Nucleus accumbens (tissue), 56 donors: ENCODE measurements at places on chromosomes 2 and 18.
A peak's percentile ranks its signal among the peaks of the same experiment; 100 is the strongest.

- no peak for DNase-seq
These were observed 767.7 kb downstream of the TSN start for GRCh38 chr2:122523143-122523542.

GRCh38 chr2:152525277-152525838 is 190.4 kb downstream of the FMNL2 start:
- DNase-seq: peak; percentile 32

- no peak for DNase-seq
These were observed 114.1 kb downstream of the BCL11A start for GRCh38 chr2:60439219-60439974.

DNA sequence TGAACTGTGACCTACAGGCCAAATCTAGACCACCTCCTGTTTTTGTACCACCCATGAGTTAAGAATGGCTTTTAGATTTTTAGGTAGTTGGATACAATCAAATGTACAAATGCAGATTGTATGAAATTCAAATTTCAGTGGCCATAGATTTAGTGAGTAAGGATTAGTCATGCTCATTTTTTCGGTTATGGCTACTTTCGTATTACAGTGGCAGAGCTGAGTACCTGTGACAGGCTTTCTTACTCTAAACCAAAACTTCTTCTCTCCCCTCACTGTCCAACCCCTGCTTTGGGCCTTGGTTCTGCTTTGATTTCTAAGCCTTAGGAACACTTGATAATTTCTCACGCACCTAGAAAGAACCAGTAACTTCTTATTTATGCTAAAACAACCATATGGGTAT is 82.1 kb downstream of the CDC42EP3 start:
- DNase-seq: no peak

GRCh38 chr2:132477962-132478361 is 61.4 kb downstream of the GPR39 start:
- no peak for DNase-seq

- DNase-seq: no peak
These were observed 32.5 kb downstream of the SLC1A4 start for GRCh38 chr2:65021709-65022108.

GRCh38 chr2:162566666-162567065 is 222.7 kb downstream of the GCA start:
- no peak for DNase-seq

GRCh38 chr2:102735416-102736109 is 26.3 kb upstream of the TMEM182 start:
- no peak for DNase-seq

DNA sequence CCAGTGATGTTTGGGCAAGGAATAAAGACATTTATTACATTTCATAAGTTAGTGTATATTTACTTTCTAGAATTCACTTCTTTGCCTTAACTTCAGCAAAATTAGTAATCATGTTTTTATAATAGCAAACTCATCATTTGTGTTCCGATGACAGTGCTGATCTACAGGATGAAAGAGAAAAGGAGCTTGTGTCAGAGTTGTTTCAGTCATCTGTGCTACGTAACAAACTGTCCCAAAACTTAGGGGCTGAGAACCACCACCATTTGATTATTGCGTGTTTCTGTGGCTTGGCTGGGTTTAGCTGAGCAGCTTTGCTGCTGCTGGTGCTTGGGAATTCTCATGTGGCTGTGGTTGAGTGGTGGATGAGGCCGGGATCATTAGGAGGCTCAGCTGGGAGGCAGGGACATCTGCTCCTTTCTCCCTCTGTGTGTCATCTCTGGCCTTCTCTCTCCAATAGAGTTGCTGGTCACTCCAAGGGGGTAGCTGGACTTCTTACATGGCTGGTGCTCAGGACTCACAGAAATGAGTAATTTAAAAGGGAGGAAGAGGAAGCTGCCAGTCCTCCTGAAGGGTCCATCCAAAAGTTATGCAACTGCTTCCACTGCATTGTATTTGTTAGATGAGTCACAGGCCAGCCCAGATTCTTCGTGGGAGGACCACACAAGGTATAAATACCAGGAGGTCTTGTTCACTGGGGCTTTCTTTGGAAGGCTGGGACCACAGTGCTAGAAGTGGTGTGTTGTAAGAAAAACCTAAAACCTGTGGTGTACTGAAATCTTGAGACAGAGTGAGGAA is 43.4 kb upstream of the HAAO start:
- DNase-seq: no peak

GRCh38 chr2:121754851-121755236 is 607 bp upstream of the TSN start:
- no peak for DNase-seq

GRCh38 chr2:60070736-60071489 is 482.5 kb downstream of the BCL11A start:
- no peak for DNase-seq

GRCh38 chr18:42137693-42138375 is 182.8 kb downstream of the PIK3C3 start:
- no peak for DNase-seq

DNA sequence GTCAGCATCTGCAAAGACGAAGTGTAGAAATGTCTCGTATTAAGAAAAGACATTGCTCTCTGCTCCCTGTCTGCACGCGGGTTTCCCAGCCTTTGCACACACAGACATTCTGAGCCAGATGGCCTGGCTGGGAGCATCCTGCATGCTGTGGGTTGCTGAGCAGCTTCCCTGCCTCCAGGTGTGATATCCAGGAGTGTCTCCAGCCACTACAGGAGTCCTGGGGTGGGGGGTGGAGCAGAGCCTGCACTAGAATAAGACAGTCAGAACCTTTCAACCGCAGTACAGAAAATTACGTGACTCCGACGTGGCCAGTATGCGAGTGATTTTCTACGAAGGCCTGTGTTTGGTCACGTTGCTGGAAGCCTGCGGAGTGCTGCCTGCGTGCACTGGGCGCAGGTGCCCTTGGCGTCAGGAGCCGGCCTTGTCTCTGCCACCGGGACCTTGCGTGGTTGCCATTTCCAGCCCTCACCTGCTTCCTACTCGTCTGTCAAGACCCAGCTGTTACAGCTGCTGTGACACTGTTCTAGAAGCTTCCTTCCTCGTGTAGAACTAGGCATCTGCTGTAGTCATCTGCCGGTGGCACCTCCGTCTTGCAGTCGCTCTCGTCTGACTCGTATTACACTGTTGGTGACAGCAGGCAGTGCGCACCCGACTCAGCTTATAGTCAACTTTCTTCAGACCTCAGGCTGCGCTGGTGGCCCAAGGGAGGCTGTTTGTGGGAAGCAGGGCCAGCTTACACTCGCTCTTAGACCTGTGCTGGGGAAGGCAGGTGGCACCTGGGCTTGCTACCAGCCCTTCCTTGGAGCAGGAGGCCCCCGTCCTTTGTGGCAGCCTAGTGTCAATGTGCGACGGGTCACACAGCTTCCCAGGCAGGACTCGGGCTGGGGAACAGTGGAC is 11.2 kb downstream of the CTDP1 start:
- no peak for DNase-seq

- no peak for DNase-seq
These were observed 7.9 kb upstream of the NR4A2 start for GRCh38 chr2:156340377-156340776.

GRCh38 chr2:1060372-1060771 is 109.7 kb downstream of the SNTG2 start:
- no peak for DNase-seq

DNA sequence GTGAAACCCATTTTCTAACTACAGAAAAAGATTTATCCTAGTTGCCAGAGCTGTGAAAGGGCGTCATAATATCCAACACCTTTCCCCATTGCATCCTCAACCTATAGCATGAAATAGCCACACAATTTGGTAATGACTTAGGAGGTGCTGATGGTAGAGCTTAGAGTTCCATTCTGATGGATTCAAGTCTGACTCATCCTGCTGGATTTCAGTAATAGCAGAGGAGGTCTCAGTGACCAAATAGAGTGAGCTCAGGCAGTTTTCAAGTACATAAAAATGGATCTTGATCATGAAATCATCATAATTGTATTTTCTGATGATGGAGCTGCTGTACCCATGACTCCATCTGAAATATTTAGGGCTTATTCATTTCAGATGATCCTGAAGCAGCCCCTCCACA is 270.7 kb upstream of the KLHL29 start:
- DNase-seq: no peak

DNA sequence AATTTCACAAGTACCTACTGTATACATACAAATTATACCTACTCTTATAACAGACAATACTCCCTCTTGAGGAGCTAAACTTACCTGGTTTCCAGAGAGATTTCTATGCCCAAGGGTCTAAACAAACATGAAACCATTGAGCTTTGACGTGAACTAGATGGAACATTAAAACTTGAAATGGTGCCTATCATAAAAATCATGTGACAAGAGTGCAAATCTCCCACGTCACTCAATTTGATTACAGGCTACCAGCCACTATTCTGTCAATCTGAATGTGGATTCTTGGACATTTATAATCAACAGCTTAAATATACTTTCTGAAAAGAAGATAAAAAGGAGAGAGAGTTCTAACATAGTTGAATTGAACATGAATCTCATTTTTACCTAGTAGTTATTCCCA is 297.1 kb upstream of the SESTD1 start:
- DNase-seq: no peak

DNA sequence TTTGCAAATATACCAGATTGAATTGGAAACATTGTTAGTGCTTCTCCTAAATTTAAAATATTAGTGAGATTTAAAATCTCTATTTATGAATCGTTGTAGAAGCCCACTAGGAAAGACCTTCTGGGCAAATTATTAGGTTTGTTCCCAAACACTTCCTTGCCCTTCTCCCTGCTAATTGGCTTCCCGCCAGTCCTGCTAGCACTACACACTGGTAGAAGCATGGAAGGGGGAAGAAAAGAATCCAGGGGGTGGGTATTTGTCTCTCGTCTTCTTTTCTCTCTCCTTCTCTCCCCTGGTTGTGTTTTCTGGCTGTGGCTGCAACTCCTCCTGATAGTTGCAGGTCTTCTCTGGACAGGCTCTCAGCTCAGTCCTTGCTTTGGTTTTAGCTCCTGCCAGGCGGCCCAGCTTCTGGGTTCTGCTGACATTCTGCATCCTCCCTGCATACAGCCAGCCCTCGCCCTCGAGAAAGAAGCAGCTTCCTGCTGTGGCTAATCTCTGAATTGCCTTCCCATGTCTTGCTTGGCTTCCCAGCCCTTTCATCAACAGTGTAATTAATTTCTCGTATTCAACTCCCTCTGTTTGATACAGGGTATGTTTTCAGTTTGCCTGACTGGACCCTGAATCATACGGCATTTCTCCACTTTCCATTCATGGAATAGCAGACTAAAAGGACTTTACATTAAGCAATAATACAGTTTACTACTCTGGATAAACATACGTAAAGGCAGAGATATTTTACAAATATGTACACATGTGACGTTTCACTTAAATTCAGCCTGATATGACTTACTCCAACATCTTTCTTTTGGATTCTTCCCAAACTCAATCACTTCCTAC is 6.9 kb upstream of the PARD3B start:
- no peak for DNase-seq

DNA sequence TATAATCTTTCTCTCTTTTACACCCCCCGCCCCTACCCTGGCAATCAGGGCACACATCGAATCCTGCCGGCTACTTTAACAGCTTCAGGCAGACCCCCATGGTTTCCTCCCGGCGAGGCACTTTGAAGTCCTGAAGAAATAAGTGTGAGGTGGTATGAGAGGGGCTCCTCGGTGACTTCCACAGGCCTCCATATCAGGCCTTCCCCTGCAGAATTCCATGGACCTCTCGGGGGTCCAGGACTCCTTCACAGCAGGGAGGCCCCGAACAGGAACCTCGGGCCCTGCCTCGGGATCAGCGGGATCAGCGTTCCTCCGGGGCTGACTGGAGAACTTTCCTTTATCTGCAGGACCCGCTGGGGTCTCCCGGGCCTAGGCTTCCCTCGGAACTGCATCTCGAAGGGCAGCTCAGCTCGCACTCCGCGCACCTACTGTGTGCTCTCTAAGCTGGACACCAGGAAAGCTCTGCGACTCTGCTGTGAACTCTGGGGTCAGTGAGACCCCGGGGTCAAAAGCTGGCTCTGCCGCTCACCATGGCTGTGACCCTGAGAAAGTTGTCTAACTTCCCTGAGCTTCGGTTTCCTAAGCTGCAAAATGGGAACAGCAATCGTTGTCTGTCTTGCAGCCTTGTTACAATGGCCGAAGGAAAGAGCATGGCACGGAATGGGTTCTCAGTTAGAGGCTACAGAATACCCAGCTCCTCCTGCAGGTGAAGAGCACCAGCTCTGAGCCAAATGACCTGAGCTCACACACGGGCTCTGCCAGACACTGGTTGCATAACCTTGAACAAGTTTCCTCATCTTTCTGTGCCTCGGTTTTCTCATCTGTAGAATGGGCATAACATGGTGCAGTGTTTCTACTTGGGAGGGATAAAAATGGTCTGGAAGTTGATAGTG is 97.4 kb upstream of the ID2 start:
- DNase-seq: no peak

DNA sequence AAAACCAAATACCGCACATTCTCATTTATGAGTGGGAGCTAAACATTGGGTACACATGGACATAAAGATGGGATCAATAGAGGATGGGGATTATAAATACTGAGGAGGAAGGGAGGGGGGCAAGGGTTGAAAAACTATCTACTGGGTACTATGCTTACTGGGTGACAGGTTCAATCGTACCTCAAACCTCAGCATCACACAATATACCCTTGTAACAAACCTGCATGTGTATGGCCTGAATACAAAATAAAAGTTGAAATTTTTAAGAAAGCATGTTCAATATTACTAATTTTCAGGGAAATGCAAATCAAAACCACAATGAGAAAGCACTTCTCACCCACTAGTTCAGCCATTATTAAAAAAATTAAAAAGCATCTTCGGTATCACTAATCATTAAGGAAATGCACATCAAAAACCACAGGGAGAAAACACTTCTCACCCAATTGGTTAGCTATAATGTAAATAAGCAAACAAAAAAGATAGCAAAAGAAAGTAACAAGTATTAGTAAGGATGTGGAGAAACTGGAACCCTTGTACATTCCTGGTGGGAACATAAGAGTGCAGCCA is 99.3 kb upstream of the STON1 start:
- DNase-seq: no peak

DNA sequence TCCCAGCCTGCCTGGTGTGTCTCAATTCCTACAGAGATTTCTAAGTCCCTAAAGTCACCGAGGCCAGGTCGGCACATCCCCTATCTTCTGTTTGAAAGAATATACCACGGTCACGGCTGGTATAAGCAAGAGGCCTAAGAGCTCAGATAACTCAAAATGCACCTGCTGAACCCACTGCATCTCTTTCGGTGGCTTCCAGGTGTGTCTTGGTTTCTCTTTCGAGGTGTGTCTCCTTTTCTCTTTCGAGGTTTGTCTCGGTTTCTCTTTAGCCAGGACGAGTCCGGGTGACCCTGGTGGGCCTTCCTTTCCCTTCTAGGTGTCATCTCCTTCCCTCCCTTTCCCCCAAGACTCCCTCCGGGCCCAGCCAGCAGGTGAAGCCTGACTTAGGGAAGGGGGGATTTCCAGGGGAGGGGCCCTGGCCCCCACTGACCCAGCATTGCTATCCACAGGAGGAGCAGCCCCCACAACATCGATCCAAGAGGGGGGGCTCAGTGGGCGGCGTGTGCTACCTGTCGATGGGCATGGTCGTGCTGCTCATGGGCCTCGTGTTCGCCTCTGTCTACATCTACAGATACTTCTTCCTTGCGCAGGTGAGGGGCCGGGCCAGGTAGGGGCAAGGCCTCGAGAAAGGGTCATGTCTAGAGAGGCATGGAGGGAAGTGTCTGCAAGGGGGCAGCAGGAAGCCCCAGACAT is 8.4 kb downstream of the ITM2C start:
- no peak for DNase-seq
